HepG2 (cell line): ENCODE measurements at places on chromosomes 2 and 18.

DNA sequence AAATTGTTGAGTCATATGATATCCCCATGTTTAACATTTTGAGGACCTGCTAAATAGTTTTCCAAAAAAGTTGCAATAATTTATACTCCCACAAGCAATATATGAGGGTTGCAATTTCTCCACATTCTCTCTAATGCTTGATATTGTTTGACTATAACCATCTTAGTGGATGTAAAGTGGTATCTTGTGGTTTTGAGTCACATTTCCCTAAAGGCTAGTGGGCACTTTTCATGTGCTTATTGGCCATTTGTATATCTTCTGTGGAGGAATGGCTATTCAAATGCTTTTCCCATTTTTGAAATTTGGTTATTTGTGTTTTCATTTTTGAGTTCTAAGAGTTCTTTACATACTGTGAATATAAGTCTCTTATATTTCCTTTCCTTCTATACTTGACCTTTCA lies 82.7 kb downstream of the SCG2 start:
- DNase-seq: no peak

GRCh38 chr18:741931-742512 lies 29.6 kb upstream of the ENOSF1 start:
- peak; percentile 36 for DNase-seq

GRCh38 chr2:169426069-169426663 lies 53.1 kb upstream of the BBS5 start:
- DNase-seq: no peak

GRCh38 chr2:201182650-201183364 lies at the start of gene CASP10:
TSS of gene CASP10 (plus strand) at chr2:201183141. CDS start at chr2:201185778, 2,637 bp downstream.
- peak; percentile 94 for DNase-seq

DNA sequence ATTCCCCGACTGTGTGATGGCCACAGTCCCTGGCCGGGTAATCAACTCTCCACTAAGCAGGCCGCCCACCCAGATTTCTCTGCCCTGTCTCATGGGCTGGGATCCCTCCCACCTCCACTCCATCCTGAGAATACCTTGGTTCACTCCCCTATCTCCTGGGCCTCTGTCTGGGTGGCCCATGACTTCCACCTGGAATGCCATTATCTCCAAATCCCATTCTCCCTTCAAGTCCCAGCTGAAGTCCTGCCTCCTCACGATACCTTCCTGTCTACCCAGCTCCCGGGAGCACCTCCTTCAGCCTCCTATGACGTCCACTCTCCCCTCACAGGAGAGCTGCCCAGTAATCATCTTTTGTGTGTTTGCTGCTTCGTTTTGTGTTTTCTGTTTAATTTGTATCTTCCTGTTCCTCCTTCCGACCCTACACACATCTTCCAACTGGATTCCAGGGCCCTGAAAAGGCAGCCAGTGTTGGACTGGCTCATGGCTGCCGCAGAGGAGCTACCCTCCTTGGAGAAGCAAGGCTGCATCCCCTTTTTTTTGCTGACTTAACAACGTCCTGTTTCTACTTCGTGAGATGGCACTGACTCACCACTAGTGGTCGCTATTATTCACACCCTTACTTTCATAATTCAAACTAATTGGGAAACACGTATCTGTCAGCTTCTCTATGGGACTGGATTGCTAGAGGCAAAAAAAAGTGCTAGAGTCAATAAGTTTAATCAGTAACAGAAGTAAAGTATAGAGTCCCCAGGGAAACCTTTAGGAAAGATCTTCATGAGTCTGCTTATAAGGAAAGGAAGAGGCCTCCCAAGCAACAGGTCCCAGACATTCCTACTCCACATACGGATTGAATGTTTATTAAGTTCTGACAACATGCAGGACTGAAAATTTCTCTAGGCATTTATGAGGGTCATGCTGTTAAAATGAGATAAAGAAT lies 171.9 kb upstream of the GATA6 start:
- peak; percentile 48 for DNase-seq

- DNase-seq: peak; percentile 36
Observed at GRCh38 chr2:203097735-203098134, 83.1 kb downstream of the NBEAL1 start.

GRCh38 chr18:39190508-39190907 lies 1624.9 kb upstream of the CELF4 start:
- DNase-seq: no peak

- DNase-seq: no peak
Observed at GRCh38 chr2:239657236-239657635, 256.4 kb upstream of the HDAC4 start.

- DNase-seq: no peak
Observed at GRCh38 chr2:63432373-63432772, 155.9 kb downstream of the WDPCP start.

- no peak for DNase-seq
Observed at GRCh38 chr2:29267720-29268119, 152.5 kb downstream of the CLIP4 start.

DNA sequence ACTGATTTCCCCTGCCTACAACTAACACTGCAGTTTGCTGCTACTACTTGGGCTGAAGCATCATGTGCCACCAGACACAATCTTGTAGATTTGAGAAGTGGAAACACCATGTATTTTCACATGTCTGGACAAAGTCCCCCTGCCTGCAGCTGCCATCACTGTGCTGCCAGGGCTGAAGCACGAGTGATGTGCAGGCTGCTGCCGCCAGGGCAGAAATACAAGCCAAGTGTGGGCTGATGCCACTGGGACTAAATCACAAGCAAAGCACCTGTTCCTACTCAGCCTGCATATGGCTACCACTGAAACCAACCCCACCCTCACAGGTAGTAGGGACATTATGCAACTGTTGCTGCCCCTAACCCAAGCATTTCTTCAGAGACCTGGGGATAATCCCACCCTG lies 179.5 kb upstream of the SLC35G4 start:
- no peak for DNase-seq

GRCh38 chr2:130875935-130876334 lies 39.2 kb downstream of the ARHGEF4 start:
- no peak for DNase-seq

- DNase-seq: no peak
Observed at GRCh38 chr2:106097038-106098000, 96.8 kb downstream of the UXS1 start.

DNA sequence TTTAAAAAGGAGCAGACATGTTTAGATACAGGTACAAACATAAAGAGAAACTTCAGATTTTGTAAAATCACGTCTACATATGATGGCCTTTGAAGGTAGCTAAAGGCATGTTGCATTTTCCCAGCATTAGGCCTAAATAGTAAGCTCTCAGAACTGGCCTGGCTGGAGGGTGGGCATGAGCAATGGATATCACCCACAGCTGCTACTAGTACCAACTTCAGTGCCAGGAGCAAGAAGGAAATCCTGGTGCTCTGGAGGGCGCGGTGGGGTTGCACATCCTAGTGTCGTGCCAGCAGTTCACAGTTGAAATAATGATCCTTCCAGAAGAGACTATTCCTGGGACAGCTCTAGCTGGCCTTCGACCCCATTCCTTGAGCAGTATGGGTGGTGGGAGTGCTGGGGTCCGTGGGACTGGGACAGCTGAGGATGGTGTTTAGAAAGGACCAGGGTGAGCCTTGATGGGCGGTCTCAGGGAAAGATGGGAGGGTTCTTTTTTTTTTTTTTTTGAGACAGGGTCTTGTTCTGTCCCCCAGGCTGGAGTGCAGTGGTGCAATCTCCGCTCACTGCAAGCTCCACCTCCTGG lies 4.9 kb downstream of the DES start:
- DNase-seq: no peak

GRCh38 chr2:38747819-38748218 lies 3.3 kb downstream of the SRSF7 start:
- no peak for DNase-seq

- peak; percentile 42 for DNase-seq
Observed at GRCh38 chr2:226556050-226556449, 243.6 kb downstream of the IRS1 start.

DNA sequence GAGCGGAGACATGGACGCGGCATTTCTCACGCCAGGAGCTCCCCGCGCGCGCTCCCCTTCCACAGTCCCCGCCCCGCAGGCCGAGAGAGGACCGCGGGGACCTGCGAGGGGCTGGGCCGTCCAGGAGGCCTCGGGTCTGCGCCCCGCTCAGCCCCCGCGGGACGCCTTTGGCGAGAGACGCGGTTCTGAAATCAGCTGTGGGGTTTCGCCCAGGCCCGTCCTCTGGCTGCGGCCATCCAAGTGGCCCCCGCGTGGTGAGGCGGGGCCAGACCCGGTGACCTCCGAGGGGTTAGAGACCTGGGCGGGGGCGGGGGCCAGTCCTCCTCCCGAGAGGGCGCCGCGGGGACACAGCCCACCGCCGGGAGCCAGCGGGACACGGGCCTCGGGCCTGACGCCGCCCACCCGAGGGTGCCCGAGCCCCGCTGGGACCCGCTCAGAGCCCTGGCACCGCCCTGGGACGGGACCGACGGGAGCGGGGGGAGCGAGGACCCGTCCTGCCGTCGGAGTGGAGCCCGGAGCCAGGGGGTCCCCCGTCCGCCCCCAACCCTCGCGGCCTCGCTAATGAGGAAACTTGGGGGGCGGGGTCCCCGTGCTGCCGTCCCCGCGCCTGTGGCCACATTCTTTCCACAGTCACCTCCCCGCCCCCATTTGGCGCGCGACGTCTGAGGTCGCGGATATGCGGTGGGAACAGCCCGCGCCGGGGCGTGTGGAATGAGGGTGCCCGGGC lies 6.1 kb upstream of the SALL3 start:
- DNase-seq: no peak

GRCh38 chr2:147099845-147100244 lies 745.0 kb upstream of the ACVR2A start:
- DNase-seq: no peak

- peak; percentile 20 for DNase-seq
Observed at GRCh38 chr2:184363213-184363612, 235.1 kb upstream of the ZNF804A start.

DNA sequence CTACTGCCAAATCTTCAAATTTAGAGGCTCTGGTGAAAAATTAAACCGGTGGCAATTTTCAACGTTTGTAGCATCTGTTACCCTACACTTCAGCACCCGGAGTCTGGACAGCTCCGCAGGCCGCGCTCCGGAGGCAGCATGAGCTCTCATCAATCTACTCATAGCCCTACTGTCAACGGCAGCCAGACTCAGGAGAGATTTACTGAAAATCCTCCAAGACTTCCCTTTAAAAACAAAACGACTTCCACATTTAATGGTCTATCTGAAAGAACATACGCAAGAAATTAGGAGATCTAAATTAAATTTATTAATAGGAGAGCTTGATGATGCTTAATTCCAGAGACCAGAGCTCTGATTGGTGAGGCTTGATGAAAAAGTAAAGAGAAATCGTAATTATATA lies 970 bp upstream of the ADCYAP1 start:
- DNase-seq: no peak

- DNase-seq: no peak
Observed at GRCh38 chr2:6972067-6972710, 55.0 kb downstream of the RNF144A start.

GRCh38 chr2:110992886-110993285 lies 127.8 kb upstream of the BCL2L11 start:
- no peak for DNase-seq

- peak; percentile 33 for DNase-seq
Observed at GRCh38 chr2:134988994-134989605, 58.1 kb downstream of the MAP3K19 start.

DNA sequence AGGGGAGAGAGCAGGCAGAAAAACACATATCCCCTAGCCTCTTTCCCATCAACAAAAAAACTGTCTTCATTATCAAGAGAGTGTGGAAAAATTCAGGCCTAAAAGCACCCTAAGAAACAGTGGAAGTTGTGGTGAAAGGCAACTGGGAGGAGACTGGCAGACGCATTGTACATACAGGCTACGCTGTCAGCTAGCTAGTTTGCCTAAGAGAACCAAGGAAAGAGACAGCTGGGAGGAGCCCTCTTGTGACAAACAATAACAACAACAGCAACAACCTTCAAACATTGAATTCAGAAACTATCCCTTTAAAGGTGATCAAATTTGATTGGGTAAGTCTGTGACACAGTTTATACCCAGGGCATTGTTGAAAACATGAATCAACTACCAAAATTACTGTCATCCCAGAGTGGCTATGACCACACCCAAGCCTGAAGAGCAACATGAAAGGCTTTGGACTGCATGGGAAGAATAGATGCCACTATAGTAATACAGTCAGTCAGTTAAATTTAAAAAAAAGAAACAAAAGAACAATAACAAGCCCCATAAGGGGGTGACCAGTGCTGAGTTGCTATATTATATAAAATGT lies 88.9 kb upstream of the CRIM1 start:
- DNase-seq: no peak

- DNase-seq: no peak
Observed at GRCh38 chr2:182818501-182818900, 47.9 kb downstream of the FRZB start.

- DNase-seq: no peak
Observed at GRCh38 chr2:86383844-86384243, 46.4 kb upstream of the REEP1 start.

DNA sequence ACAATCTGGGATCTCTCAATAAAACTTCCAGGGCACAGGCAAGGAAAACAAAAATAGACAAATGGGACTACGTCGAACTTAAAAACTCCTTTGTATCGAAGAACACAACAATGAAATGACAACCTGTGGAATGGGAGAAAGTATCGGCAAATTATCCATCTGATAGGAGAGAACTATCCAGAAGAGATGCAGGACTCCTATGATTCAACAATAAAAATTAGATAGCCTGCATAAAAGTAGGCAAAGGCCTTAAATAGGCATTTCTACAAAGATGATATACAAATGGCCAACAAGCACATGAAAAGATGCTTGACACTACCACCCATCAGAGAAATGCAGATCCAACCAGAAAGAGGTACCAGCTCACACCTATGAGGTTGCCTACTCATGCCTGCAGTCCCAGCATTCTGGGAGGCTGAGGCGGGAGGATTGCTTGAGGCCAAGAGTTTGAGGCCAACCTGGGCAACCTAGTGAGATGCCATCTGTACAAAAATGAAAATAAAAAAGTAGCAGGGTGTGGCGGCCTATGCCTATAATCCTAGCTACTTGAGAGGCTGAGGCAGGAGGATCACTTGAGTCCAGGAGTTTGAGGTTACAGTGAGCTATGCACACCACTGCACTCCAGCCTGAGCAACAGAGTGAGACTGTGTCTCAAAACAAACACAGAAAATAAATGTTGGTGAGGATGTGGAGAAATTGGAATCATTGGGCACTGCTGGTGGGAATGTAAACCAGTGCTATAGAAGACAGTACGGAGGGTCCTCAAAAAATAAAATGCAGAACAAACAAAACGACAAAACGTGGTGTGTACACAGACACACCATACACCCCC lies 21.6 kb downstream of the TWIST2 start:
- peak; percentile 39 for DNase-seq

- no peak for DNase-seq
Observed at GRCh38 chr18:74396171-74397169, 60.6 kb downstream of the DIPK1C start.

DNA sequence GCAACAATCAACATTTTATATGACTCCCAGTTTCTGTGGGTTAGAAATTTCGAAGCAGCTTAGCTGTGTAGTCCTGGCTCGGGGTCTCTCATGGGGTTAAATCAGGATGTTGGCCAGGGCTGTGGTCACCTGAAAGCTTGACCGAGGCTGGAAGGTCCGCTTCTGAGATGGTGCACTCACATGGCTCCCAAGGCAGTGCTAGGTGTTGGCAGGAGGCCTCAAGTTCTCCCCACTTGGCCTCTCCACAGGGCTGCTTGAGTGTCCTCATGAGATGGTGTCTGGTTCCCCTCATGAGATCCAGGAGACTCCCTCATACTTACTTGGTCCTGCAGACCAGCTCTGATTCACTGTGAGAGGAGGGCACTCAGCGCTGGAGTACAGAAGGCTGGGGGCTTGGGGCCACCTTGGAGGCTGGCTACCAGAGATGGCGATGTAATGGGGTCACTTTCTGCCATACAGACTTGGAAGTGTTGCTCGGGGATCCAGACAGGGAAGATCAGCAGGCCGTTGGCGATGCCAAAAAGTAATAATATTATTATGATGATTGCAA lies 98.8 kb downstream of the INHBB start:
- no peak for DNase-seq

GRCh38 chr18:31439807-31440325 lies 7.7 kb upstream of the DSG3 start:
- DNase-seq: no peak
